Activated CD4-positive, alpha-beta T cell treated with anti-CD3 and anti-CD28 coated beads, Interleukin-2, amount 50 U/mL, for 1 hour (primary cell): ENCODE measurements at places on chromosomes 3 and 15.

- DNase-seq = no peak
Observed at GRCh38 chr3:127735767-127736693, 63.3 kb downstream of the ABTB1 start.

- no peak for DNase-seq
Observed at GRCh38 chr3:145776782-145777408, 384.1 kb downstream of the PLOD2 start.

GRCh38 chr15:42165106-42165505 is 8.7 kb upstream of the PLA2G4F start:
- DNase-seq = no peak

DNA sequence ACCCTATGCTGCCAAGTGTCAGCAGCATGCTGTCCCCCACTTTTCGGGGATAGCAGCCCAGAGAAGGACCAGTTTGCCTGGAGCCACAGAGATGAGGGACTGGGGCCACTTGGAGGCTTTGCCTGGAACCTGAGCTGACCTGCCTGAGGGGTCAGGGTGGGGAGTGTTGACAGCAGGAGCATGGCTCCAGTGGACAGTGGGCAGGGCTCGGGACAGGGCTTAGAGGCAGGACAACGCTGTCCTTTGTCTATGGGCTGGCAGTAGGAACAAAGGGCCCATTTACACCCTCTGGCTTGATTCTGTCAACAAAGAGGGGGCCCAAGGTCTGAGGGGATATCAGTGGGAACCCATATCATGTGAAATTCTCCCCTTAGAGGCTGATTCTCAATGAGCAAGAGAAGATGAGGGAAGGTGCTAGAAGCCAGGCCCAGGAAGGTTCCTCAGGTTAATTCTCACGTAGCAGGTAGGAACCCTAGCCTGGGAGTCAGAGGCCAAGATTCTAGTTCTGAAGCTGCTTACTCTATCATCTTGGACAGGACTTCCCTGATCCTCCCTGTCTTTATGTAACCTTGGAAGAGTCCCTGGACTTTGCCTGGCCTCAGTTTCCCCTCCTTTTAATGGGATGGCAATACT is 29.7 kb upstream of the HHATL start:
- DNase-seq = no peak

- no peak for DNase-seq
Observed at GRCh38 chr15:84761607-84762131, 13.3 kb downstream of the ZNF592 start.

DNA sequence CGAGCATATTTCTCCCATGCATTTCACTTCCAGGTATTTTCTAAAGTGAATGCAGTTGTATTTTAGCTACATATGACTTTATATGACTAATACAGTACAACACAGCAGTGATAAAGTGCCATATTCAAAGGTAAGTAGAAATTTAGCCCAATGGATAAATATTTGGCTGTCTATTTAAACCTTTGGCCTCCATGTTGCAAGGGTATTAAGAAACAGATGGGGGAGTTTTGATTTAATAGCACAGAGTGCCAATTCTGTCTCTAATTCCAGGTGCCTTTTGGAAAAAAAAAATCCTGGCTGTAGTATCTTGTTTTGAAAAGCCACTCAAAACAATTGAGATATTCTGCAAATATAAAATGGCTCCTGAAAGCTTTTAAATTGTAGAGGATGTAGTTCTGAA is 44.9 kb upstream of the SGO1 start:
- no peak for DNase-seq

DNA sequence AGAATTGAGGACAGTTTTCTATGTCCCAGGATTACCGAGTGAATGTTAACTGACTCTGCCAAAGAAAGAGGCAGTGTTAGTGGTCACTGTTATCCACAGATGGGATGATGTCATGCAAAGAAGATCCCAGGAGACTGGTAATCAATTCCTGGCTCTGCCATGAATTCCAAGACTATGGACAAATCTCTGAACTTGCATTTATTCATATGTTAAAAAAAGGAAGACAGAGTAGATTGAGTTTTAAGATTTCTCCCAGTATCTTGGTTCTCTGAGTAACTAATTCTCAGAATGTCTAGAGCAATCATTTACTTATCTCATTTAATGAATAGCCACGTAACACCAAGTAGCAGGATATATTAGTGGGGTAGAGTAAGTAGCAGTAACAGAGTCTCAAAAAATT is 11.5 kb upstream of the MAP3K13 start:
- DNase-seq = no peak

DNA sequence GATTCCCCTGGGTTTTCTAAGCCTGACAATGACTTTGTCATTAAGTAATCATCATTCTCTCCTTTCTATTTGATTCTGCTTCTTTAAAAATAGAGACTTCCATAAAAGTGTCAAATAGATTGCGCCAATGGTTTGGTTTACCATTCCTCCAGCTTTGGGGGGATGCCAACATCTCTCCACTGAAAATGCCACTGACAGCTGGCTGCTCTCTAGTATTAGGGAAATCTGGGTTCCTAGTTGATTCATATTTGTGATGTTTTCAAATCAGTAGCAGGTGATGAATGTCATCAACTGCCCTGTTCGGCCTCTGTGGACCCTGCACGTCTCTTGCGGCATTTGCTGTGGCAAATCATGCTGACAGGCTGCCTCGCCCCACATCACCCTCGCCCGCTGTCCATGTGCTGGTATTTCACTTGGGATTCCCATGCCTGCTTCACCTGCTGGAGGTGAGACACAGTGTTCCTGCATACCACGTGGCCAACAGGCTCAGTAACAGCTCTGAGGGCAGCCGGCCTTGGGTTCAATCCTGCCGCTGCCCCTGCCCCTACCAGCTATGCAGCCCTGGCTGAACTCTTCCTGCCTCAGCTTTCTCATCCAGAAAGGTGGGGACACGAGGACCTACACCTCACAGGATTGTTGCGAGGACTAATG is 28.1 kb downstream of the ZXDC start:
- no peak for DNase-seq
